ENCODE measurements at places on chromosomes 1 and 21.

DNA sequence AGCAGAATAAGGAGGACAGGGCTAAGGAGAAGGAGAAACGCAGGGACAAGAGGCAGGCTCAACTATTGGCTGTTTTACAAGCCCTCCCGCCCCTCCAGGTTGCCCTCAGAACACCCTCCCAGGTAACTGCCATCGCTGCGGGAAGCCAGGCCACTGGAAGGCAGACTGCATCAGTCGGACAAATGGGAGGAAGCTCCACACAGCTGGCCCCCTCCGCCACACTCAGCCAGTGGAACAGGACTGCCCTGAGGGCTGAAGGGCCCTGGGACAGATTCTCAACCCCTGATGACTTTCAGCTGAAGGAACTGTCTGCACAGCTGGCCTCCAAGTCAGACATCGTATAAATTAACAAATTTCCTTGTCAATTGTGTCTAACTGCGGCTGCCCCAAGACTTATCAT is 21.8 kb downstream of the LRRC3 start:
- no peak for DNase-seq

- DNase-seq, result no peak
Observed at GRCh38 chr1:48889082-48889481, 112.4 kb upstream of the BEND5 start.

DNA sequence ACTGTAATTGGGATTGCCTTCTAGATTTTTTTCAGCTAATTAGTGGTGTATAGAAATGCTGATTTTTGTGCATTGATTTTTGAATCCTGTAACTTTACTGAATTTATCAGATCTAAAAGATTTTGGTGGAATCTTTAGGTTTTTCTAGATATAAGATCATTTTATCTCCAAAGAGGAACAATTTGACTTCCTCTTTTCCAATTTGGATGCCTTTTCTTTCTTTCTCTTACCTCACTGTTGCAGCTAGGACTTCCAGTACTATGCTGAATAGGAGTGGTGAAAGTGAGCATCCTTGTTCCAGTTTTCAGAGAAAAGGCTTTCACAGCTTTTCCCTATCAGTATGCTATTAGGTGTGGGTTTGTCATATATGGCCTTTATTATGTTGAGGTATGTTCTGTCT is 53.6 kb downstream of the TESK2 start:
- DNase-seq, result no peak

DNA sequence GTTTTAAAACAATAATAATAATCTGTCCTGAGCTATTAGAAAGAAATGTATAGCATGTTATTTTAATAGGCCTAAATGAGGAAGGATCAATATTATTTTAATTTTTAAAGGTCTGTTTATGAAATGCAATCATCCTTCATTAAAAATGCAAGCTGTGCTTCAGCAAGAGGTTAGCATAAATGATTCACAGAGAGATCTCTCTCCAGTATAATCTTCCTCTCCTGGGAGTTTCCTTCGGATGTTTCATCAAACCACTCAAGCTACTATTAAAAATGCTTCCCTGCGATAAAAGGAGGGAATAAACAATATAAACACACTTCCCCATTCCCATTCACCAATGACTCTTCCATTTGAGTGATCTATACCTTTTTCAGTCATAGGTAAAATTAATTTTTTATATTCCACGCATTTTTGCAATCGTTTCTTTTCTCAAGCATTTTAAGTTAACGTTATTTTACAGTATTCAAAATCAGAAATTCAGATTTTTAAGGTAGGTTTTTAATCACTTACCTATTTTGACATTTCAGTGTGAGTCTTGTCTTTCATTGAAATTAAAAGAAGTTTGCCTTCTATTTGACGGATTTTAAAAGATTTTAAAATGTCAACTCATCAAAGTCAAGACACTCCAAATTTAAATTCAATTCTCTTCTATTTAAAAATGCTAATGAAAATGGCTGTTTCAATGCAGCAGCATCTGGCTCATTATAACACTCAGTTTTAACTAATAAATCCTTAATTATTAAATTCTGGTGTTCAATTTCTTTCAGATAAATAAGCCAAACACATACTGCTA is 64.3 kb downstream of the RERE start:
- DNase-seq, result no peak

DNA sequence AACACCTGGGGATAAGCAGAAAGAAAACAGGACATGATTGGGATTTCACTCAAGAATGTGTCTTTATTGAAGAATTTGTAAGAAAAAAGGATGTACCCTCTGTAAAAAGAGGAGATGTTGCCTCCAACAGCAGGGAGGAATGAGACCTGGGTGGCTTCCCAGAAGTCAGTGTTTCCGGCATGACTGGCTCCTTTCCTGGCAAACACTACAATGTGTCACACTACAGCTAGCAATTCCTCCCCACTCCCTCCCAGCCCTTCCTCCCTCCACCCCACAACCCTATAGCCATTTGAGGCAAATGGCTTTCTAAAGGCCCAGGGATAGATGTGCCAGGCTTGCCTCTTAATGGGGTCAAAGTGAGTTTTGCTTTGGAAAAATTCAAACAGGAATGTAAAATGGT is 11.5 kb upstream of the COL8A2 start:
- DNase-seq, result peak; percentile 65

DNA sequence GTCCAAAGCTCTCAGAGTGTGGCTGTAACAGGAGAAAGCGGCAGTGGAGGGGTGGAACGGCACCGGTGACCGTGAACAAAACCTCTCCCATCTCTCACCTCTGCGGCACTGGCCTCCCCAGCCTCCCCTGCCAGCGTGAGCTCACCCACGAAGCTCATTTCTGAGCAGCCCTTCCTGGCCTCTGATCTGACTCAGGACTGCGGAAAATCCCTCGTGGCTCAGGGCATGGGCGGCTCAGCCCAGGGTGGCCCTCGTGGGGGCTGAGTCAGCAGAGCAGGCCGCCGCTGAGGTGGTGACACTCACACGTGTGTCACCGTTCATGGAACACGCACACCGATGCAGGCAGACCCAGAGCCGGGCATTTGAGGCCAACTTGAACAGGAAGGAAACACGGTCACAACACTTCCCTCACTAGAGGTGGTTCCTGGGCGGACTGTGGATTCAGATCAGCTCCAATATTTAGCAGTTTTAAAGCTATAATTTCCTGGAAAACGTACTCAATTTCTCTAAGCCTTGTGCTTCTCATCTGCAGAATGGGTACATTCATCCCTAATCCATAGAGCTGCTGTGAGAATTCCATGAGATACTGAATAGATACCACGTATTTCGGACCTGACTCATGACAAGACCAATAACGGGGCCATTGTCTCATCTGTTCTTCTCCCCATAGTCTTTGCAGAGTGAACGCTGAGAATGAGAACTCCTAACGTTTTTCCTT is 115.0 kb upstream of the TMPRSS2 start:
- DNase-seq, result no peak

DNA sequence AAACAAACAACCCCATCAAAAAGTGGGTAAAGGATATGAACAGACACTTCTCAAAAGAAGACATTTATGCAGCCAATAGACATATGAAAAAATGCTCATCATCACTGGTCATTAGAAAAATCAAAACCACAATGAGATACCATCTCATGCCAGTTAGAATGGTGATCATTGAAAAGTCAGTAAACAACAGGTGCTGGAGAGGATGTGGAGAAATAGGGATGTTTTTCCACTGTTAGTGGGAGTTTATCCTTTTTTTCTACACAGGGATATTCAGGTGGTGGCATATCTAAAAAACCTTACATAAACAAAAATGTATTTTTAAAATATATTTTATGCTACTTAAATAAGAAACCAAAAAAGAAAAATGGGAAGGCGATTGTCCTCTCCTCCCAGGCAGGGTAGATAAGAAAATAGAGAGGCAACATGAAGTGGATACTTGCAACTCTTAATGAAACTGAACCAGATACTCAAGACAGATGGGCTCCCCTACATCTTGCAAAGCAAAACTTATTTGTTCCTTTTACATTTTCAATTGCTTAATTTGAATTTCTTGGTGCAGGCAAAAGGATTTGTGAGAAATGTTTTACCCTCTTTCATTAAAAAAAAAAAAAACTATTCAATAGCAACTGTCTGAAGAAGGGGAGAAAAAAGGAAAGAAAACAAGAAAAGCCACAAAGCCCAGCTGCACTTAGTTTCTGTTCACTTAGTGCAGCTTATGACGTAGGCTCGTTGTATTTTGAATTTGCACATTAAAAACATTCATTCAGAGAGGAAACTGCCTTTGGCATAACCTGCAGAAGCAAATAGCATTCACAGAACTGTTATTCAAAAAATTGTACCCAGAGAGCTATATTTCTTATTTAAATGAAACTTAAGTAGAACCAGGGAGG is 36.9 kb upstream of the RGS1 start:
- DNase-seq, result no peak

- DNase-seq, result no peak
Observed at GRCh38 chr1:59071876-59072582, 224.9 kb upstream of the FGGY start.

GRCh38 chr1:22141554-22142314 is 1.2 kb downstream of the WNT4 start:
- no peak for DNase-seq

- DNase-seq, result no peak
Observed at GRCh38 chr1:112237983-112238545, 157.9 kb upstream of the CTTNBP2NL start.

- no peak for DNase-seq
Observed at GRCh38 chr1:236403905-236404696, 10.0 kb downstream of the EDARADD start.

GRCh38 chr21:31425138-31425537 is 81.1 kb upstream of the TIAM1 start:
- no peak for DNase-seq

- DNase-seq, result no peak
Observed at GRCh38 chr1:107817935-107818334, 147.0 kb downstream of the VAV3 start.
